ENCODE measurements at places on chromosomes 7 and 10.

- DNase-seq: no peak
These were observed 5.8 kb upstream of the FHIP2A start for GRCh38 chr10:114815791-114816190.

DNA sequence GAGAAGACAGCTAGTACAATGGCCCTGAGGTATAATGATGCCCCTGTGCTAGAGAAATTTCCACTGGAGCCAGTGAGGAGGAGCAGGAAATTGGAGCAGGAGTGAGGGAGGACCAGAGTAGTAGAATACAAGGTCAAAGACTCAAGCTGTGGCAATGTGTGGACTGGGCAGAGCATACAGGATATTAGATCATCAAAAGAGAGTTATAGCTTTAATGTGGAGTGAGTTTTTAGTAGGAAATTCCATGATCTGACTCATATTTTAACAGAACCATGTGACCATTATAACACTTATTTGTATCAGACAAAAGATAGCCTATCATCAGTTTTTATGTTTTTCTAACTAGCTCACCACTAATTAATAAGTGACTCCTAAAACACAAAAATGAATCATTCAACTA, 154.1 kb downstream of the DGKB start:
- DNase-seq: no peak

DNA sequence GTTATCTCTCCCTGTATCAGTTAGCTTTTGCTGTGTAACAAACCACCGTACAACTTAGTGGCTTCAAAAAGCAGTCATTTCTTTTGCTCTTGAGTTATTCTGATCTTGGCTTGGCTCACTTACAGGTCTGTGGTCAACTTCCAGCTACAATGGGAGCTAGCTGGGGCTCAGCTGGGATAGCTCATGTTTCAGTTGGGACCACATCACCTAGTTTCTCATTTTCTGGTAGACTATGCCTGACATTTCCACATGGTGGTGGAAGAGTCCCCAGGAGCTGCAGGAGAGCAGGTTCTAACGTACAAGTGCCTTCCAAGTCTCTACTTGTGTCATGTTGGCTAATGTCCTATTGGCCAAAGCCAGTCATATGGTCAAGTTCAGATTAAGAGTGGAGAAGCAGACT, 25.8 kb upstream of the PIP4K2A start:
- DNase-seq: no peak

DNA sequence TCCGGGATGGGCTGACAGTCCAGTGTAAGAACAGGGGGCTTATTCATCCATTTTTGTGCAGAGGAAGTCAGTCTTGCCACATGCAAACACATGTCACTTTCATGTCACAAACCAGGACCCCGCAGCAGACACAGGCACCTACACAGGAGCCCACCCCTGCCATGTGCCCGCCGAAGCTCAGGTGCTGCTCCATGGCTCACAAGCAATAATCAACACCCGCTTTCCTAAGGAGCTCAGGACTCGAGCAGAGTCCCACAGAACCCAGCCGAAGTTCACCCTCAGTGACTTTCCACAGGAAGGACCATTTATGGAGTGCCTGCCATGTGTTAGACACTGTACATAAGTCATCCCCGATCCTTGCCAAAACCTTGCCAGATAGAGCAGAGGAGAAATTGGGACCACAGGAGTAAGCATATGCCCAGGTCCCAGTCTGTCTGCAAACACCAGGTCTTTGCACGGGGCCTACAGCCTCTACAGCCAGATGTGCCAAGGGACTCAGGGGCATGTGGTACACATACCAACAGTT, 99.4 kb downstream of the EBF3 start:
- DNase-seq: no peak

GRCh38 chr10:129758207-129759021, 205.7 kb downstream of the EBF3 start:
- no peak for DNase-seq

- peak; percentile 27 for DNase-seq
These were observed at the start of gene CRPPA for GRCh38 chr7:16421333-16422102. Gene CRPPA, minus strand, starts transcription at chr7:16421538. Its CDS starts 216 bp downstream, at chr7:16421322.

DNA sequence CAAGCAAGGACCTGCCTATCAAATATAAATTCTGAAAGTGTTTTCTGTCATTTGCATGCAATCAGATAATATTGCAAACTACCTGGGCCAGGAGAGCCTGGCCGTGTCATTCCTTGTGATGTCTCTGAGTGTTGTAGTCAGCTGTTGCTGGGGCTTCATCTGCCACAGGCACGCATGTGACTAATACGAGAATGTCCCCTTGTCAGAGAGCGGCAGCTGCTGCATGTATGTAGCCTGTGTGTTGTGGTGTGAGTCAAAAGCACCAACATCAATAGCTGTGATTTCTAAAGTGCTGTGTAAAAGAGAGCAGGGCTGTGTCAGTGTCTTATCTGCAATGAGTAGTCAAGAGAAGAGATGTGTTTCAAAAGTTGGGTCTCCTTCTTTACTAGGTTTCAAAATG, 155.4 kb downstream of the POU6F2 start:
- DNase-seq: no peak

GRCh38 chr10:93541402-93542357, 24.8 kb upstream of the FFAR4 start:
- no peak for DNase-seq

- no peak for DNase-seq
These were observed 10.0 kb upstream of the CHCHD1 start for GRCh38 chr10:73771722-73772280.

- no peak for DNase-seq
These were observed 18.7 kb downstream of the ZMIZ2 start for GRCh38 chr7:44767134-44767911.

DNA sequence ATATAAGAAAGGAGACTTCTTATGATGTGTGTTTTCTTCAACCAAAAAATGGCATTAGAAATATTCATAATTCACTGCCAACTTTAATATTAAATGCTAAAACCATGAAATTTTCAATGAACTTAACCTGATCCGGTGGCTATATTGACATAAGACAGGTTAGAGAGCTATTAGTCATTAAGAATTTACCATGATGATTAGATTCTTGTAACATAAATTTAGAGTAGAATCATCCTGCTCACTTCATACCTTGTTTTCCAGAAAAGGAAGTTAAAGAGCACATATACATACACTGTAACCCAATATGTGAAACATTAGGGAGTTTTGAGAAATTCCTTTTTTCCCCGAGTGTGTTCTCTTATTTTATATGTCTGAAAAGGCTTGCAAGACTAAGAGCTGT, 430.3 kb upstream of the SEMA3A start:
- no peak for DNase-seq

GRCh38 chr10:91788527-91788926, 9.7 kb upstream of the TNKS2 start:
- no peak for DNase-seq

- DNase-seq: no peak
These were observed 81.0 kb downstream of the PKD1L1 start for GRCh38 chr7:47867286-47867685.

DNA sequence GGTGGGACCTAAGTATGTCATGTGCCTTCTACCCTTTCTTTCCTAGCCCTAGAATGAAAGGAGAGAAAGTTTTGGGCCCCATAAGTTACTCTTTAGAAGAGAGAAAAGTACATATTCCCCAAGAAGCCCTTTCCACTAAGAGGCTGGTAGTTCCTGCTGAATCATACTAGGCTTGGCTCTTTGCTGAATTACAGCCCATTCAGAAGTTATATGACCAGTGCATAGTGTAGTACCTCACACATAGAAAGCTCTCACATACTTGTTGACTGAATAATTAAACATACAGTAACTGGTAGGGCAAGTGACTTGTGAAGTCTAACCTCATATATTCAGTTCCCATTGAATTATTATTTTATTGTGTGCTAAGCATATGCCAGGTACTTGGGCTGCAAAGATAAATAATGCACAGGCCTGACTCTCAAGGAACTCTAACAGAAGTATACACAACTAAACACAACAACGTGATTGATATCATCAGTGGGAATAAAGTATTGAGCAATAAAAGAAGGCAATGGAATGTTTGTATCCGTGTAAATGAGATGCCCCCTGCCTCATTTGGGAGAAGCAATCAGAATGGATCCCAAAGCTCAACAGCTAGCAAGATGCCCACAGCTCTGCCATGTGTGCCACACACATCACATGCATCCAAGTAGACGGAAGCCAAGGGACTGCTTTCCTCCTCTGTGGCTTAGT, 38.9 kb upstream of the UBN2 start:
- no peak for DNase-seq

GRCh38 chr10:80518143-80518806, 19.4 kb upstream of the SH2D4B start:
- no peak for DNase-seq

DNA sequence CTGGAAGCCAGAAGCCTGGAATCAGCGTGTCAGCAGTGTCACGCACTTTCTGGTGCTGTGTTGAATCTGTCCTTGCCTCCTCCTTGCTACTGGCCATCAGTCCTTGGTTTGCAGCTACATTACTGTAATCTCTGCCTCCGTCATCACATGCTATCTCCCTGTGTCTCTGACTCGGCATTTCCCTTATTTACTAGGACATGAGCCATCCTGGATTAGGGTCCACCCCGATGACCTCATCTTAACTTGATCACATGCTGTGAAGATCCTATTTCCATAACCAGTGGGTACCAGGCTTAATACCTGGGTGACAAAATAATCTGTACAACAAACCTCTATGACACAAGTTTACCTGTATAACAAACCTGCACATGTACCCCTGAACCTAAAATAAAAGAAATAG, 518.0 kb upstream of the KLF6 start:
- DNase-seq: no peak

GRCh38 chr7:18283045-18283444, 212.5 kb upstream of the HDAC9 start:
- no peak for DNase-seq

GRCh38 chr10:83274088-83274487, 865.2 kb upstream of the GHITM start:
- DNase-seq: no peak

- DNase-seq: no peak
These were observed 405.0 kb upstream of the GALNT17 start for GRCh38 chr7:70726951-70727378.

- DNase-seq: peak; percentile 64
These were observed 9.0 kb downstream of the FAM204A start for GRCh38 chr10:118332948-118333710.

DNA sequence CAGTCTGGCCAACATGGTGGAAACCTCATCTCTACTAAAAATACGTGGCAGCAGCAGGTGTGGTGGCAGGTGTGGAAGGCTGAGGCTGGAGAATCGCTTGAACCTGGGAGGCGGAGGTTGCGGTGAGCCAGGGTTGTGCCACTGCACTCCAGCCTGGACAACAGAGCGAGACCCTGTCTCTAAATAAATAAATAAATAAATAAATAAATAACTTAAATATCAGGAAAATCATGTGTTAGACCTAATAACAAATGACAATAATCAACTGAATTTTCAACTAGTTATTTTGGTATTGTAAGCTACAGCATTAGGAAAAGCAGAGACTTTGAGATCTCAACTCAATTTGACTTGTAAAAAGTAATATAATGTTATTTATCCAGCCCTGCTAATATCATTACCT, 9.2 kb downstream of the HERPUD2 start:
- no peak for DNase-seq

DNA sequence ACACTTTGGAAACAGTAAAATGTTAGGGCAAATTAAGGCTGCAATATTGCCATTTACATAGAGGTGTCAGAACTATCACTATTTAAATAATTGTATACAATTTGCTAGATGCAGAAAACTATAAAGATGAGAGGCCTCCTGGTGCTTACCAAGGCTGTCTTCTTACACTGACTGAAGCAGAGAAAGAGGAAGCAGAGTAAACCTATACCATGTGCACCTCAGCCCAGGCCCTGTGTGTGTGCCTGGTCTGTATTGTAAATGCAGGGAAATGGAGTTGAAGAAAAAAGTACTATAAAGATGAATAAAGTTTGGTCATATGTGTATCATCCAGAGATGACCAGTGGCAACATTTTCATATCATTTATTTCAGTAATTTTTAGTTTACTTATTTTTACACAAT, 29.2 kb downstream of the ELMO1 start:
- DNase-seq: no peak

DNA sequence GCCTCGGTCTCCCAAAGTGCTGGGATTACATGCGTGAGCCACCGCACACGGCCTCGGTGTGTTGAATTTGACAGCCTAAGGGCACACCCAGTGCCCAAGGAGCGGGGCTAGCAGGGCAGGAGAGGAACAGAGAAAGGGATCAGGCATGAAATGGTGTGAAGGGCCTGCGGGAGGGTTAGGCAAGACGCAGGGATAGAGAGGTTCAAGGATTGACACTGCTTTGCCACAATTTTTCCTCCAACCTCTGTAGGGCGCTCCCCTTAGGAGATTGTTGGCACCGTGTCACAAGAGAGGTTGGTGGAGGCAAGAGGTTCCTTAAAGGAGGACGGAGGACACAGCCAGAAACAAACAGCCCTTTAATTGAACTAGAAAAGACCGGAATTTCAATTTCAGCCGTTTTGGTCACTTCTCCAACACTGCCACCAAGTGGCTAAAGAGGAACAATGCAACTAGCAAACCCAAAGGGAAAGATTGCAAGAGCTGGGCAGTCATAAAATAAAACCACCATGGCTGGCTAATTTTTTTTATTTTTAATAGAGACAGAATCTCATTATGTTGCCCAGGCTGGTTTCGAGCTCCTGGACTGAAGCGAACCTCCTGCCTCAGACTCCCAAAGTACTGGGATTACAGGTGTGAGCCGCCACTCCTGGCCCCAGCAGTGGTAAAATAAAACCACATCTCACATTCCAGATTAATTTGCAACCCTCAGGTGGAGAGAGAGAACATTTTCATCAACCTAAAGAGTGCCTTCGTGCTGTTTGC, 6.9 kb upstream of the CREB3L2 start:
- peak; percentile 55 for DNase-seq

GRCh38 chr7:102223184-102223583, 63.5 kb upstream of the SH2B2 start:
- DNase-seq: no peak

DNA sequence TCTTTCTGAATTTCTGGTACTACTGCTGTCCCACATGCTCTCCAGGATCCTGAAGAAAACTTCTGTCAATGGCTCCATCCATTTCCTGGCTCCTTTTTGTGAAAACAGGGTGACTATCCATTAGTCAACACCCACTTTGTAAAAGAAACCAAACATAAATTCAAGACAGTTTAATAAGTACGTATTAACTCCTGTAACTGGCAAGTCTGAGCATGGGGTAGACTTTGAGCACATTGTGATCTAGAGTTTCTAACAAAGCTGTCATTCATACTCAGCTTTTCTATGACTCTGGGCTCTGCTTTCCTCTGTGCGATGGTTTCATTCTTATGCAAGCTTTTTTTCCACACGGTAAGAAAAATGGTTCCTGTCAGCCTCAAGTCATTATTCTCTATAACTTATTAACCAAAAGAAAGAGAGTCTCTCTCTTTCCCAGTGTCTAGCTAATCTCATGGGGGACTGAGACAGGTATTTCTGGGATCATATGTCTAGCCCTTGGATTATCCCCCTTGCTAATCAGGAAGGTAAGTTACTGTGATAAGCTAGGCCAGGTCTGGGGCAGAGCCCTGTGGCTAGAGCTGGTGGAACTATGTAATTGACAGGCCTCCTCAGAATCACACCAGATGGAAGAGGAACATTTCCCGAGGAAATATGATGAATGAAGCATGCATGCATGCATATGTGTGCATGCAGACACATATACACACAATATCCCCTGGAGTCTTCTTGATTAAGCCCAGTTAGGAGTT, 98.5 kb downstream of the GNAI1 start:
- no peak for DNase-seq
